ENCODE measurements at places on chromosomes 16 and 17. TPM values are rescaled to one million over a fixed set of nuclear protein-coding genes. Genes with fewer than 3 reads are reported as not detected.

DNA sequence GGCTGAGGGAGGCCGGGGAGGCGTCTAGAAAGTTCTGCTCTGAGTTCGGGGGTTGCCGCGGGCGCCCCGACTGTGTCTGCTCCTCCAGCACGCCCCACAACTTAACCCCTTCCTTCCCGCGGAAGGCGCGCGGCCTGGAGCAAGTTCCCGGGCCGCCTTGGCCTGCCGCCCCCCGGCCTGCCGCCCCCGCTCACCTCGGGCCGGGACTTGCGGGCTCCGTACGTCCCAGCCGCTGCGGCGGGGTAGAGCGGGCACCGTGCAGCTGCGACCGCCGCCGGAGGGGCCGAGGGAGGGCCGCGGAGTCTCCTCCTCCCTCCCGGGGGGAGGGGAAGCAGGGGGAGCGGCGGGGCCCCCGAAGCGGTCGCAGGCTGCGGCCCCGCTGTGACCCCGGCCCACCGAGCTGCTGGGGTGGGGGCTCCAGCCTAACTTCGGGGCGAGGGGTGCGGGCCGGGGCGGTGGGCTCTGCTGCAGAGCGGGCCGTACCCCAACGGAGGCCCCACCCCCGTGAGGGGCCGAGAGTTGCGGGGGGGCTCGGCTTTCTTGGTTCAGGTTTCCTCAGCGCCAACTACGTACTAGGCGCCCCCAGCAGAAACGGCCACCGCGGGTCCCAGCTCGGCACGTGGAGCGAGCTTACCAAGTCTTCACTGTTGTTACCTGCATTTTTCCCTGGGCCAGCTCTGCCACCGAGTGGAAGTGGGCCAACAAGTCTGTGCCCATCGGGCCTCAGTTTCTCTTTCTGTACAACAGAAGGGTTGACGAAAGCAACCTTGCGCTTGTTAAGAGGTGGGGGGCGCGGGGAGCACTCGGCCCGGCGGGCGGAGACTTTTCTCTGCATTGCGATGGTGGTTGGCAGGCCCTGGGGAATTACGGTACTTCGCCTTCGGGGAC, at the start of gene CCDC102A:
TSS of gene CCDC102A (minus strand) at position 266 of the 888 bp plus-strand sequence. CDS start 7,394 bp downstream, outside the sequence.
- DNase-seq = peak; percentile 40

Gene KLHL10
- not detected for total RNA-seq

Gene IL34
- not detected for total RNA-seq

- DNase-seq = no peak
These were observed 49.7 kb downstream of the TBC1D16 start for GRCh38 chr17:79985943-79986391.

Gene TGFB1I1
- total RNA-seq = 0.20 TPM

DNA sequence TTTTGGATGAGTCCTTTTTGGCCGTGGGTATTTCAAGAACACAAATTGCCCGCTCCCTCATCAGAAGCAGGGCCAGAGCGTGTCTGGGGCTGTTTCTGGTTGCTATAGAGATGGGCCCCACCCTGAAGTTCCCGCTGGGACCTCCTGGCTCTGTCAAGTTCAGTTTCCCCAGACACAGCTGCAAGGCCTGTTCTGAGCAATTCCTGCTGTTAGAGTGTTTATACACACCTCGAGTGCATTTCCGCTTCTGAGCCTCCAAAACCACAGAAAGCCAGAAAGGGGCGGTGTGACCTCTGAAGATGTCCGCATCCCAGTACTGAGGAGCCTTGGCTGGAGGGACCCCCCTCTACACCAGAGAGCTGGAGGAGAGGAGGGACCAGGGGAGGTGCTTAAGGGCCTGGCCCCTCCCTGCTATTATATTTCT, 9.3 kb upstream of the WBP2 start:
- DNase-seq = peak; percentile 73

- no peak for DNase-seq
These were observed 27.7 kb upstream of the GFOD2 start for GRCh38 chr16:67746846-67747245.

- DNase-seq = peak; percentile 23
These were observed 11.9 kb upstream of the COL1A1 start for GRCh38 chr17:50213026-50214022.

DNA sequence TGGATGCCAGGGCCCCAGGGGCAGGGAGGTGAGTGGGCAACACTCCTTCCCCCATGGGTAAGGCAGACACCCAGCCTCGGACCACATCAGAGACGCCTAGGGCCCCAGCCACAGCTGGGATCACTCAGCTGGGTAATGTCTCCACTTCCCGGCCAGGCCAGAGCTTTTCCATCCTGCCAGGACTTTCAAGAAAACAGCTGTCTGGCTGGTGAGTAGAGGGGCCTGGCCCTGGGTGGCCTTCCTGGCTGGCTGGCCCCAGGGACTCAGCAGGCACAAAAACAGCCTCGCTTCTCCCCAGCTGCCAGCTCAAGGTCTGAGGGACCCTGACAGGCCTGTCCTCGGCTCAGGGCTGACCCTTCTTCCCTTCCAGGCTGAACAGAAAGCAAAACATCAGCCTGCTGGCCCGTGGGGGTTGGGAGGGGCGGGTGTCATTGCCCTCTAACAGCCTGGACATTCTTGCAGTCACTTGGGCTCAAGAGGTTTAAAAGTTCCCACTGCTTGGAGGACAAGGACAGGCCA, 45.3 kb upstream of the JPH3 start:
- DNase-seq = no peak

DNA sequence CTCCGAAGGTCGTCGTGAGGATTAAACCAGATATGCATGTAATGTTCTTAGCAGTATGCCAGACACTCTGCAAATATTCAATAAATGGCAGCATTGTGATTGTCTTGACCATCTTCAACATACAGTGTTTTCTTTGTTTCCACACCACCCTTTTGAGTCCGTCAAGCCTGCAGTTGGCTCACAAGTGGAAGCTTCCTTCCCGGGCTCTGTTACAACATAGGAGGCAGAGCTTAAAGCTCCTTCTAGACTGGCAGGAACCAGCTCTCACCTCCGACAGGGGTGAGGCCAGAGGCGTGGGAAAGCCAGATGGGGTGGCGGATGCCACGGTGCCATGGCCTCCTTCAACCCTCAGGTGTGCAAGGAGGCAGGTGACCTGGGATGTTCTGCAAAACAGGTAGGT, 138.3 kb downstream of the FOXL1 start:
- no peak for DNase-seq

DNA sequence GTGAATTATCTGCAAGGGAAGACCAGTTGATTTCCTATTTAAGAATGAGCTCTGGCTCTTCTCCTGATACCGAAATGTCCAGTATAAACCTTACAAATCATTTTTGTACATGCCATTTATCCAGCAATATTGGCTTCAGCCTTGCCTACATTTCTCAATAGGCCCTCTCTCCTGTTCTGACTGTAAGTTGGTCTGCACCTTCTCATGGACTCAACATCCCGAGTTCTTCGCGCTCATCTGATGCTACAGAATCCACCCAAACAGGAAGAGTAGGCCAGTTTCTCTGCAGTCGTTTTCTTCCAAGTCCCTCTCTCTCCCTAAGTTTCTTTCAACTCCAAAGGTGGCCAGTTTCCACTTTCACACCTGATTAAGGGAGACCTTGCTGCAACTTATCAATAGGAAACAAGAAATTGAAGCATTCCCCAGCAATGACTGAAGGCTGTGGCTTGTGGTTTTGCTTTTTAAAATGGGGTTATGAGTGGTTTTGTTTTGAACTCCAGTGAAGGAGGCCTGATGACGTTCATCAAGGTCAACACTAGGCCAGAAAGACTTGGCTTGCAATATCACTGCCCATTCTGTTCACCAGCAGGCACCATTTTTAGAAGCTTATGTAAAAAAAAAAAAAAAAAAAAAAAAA, 383.0 kb downstream of the MAF start:
- peak; percentile 39 for DNase-seq

DNA sequence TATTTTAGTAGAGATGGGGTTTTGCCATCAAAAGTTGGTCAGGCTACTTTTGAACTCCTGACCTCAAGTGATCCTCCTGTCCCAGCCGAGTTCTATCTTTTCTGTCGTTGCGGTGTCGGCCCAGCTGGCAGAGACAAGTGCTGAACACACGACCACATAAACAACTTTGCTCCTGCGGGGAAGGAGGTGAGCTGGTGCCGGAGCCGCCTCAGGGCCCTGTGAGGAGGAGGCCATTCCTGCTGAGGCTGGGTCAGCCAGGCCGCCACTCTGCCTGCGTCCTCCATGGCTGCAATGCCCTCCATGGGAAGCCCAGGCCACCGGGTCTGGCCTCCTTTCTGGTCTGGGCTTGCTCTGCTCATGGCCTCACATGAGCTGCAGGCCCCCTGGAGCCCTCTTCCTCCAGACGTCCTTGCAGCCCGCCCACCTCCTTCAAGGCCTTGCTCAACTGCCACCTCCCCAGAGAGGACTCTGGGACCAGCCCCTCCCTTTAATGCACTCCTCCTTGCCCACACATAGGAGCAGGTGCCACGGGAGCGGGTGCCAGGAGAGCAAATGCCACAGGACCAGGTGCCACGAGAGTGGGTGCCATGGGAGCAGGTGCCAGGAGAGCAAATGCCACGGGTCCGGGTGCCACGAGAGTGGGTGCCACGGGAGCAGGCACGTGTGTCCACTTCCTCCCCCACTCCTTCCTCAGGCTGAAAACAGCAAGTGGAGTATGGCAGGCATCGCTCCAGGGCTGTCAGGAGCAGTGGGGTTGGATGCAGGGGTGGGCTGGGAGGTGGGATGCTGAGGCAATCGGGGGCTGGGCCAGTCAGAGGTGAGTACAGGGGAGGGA, 28.4 kb upstream of the CBFA2T3 start:
- no peak for DNase-seq

DNA sequence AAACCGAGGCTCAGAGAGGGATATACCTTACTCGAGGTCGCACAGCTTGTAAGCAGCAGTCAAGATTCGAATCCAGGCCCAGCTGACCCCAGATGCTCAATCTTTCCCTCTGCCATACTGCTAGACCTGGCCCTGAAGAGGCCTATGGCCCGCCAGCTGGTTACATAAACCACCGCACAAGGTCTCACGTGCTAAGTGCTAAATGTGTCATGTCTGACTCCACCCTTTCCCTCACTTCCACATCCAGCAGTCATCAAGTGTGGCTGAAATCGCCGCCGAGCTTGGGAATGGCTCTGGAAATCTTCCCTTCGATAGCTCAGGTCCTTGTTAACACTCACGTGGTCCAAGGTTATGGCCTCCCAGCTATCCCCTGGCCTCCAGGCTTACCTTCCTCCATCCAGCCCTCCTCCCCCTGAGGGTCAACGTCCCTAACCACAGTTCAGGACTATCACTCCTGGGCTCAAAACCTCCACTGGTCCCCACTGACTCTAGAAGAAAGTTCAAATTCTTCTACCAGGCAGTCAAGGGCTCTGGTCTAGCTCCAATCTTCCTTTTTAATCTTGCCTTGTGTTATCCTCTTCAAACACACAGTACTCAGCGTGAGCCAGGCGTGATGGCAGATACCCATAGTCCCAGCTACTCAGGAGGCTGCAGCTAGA, 3.5 kb downstream of the ZBTB4 start:
- DNase-seq = no peak

Gene GAS7
- total RNA-seq = 0.44 TPM

Gene TNS4
- total RNA-seq = 3.7 TPM

Gene MYO1D
- total RNA-seq = 2.0 TPM

DNA sequence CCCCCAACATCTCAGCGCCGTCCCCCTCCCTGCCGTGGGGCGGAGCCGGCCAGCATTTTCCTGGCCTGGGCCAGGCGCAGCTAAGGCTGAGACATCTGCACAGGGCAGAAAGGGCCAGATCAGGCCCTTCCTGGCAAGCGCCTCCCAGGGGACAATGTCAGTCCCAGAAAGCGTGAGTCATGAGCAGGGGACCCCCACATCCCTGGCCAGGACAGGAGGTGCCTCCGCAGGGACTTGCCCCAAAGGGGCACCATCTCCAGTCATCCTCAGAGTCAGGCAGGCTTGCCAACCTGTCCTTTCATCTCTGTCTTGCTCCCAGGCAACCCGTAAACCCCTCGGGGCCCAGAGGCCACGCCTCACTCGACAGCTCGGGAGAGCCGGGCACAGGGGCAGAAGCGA, 43.2 kb downstream of the SOCS1 start:
- DNase-seq = no peak

DNA sequence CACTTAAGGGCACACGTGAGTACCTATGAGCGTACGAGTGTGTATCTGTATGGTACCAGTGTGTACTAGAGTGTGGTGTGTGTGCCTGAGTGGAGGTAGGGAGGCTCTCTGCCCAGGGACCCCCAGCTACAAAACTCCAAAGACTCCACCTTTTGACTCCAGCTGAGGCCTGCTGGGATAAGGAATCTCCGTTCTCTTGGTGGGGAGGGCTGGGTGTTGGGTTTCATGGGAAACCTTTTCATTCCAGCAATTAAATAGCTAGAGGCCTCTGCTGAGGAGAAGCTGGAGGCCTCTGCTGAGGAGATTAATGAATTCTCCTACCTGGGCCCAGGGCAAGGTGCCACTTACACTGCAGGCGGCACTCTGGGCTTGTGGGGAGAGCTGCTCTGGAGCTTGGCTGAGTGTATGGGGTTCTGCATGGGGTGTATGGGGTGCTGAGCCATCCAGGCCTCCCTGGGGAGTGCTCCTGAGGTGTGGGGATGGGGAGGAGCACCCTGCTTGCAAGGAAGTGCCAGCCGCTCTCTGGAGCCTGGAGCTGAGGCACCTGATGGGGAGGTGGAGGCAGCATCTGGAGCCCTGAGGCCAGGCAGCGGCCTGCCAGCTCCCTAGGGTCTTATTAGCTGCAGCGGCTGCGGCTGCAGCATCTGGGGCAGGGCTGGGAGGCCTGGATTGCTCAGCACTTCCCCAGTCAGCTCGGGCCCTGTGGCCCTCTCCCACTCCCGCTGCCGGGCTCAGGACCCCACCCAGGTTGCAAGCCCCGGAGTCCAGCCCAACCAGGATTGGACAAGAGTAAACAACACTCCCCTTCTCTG, 4.6 kb downstream of the ANKRD13B start:
- no peak for DNase-seq

Gene OR1A1
- total RNA-seq = not detected

Gene TBC1D3G
- not detected for total RNA-seq

Gene NPIPA8
- total RNA-seq = 55.3 TPM

DNA sequence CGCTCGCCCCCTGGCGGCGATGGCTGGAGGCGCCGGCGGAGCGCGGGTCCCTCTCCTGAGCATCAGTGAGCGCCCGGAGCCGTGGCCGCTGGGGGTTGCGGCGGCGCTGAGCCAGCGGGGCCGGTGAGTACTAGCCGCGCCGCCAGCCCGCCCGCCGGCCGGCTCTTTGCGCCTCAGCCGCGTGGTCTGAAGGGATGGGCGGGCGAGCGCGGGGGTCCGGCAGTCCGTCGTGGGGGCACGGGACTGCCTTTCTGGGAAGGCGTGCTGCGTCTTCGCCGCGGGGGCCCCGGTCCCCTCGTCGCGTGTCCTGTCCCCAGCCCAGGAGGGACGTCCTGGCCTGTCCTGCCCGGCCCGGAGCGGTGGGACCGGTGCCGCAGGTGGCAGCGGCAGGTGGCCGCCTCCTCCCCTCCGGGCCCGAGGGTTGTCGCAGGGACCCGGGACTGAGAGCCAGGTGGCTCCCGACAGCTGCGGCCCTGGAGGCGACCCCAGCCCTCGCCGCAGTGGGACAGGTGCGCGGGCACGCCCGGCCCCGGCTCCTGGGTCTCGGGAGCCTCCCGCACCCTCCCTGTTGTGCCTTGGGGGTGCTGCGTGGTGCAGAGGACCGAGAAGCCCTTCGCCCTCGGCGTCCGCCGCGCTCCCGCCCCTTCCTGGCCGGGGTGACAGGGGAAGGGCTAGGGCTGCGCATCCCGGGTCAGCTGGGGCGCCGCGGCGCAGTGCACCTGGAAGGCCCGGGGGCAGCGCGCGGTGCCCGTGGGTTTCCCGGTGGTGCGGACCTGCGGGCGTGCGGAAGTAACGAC, at the start of gene SPECC1:
TSS of gene SPECC1 (plus strand) at position 58 of the 797 bp plus-strand sequence. CDS start 87,293 bp downstream, outside the sequence.
- DNase-seq = peak; percentile 83

Data from activated CD4-positive, alpha-beta T cell treated with anti-CD3 and anti-CD28 coated beads, Interleukin-2, amount 10 ng/mL, durations not matched to agents 7 days and 5 days (primary cell).